T-cell (primary cell): ENCODE measurements at places on chromosomes 6 and 20.

DNA sequence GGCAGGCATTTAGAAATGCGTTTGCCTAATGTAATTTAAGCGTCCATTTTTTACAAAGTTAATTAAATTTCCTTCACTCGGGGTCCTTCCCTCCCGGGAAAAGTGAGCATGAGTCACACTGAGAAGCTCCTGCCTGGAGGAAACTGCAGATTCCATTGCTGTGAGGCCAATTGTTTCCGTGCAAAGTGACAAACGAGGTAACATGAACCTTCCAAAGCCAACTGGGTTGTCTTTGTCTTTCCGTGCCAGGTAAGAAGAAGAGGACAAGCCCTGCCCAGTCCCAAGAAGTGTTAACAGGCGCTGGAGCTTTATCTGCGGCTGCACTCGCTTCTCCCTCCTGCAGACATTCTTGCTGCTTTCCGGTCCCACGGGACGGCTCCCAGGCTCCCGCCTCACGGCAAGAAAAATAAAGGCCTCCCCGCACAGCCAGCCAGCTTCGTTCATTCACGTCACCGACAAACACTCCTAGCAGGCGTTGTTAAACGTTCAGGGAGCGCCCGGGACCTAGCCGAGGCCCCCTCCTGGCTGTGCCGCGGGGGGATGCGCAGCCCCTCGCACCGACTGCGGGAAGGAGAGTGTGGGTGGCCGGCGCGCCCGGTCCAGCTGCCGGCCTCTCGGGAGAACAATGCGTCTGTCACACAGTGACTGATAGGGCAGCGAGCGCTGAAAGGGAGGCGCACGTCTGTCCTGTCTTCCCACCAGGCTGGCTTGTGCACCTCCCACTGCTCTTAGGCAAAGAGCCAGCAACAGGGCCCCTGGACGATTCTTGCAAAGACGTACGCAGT lies 61.5 kb upstream of the HDDC2 start:
- no peak for DNase-seq

DNA sequence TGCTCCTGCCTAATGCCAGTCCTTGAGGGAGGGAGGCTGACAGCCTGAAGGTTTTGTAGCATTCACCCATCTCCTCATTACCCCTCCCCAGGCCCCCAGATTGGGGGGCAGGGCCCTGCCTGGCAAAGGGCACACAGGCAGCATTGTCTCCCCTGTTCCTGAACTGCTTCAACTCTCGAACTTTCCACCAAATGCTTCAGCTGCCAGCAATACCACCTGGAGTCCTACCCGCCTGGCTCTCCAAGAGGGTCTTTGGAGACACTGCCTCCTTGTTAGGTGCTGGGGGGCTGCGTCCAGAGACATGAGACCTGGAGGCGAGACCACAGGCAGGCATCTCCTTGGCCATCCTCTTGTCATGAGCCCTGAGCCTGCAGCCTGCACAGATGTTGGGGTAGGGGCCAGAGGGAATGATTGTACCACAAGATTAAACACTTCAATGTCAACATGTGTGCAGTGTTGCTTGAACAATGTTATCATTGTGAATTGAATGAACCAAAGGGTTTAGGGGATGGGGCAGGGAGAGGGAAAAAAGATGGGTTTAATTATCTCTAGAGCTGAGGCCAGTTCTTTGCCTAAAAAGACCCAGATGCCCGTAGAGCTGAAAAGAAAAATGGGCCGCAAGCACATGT lies 25.0 kb downstream of the BMP7 start:
- no peak for DNase-seq

DNA sequence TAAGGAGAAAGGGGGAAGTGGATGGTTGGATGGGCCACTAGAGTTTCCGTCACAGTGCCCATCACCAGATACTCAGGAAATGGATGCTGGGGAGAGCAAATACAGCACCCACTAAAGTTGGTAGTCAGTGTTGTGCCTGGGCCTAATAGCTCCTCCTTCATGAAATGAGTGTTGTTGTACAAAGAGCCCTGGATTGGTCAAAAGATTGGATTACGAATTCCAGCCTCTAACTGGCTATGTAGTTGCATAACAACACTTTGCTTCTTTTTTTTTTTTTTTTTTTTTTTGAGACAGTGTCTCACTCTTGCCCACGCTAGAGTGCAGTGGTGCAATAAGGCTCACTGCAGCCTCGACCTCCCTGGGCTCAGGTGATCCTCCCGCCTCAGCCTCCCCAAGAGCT lies 27.4 kb downstream of the KCNG1 start:
- DNase-seq = no peak

GRCh38 chr6:111871207-111871606 lies 2.0 kb downstream of the FYN start:
- DNase-seq = peak; percentile 51

DNA sequence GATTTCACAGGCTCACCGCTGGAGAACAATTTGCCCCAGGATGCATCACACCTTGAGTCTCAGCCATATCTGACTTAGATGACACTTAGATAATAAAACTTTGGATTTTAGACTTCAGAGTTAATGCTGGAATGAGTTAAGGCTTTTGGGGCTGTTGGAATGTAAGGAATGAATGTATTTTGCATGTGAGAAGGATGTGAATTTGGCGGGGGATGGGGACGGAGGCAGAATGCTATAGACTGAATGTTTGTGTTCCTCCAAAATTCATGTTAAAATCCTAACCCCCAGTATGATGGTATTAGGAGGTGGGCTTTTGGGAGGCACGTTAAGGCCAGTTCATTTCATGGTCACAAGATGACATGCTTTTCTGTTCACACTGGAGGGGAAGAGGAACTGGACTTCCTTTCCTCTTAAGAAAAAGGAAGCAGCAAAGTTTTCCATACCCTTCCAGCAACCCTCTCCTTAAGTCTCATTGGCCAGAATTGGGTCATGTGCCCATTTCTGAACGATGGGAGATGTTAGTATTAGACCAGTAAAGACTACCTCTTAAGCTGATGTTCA lies 5.8 kb upstream of the SRXN1 start:
- no peak for DNase-seq

DNA sequence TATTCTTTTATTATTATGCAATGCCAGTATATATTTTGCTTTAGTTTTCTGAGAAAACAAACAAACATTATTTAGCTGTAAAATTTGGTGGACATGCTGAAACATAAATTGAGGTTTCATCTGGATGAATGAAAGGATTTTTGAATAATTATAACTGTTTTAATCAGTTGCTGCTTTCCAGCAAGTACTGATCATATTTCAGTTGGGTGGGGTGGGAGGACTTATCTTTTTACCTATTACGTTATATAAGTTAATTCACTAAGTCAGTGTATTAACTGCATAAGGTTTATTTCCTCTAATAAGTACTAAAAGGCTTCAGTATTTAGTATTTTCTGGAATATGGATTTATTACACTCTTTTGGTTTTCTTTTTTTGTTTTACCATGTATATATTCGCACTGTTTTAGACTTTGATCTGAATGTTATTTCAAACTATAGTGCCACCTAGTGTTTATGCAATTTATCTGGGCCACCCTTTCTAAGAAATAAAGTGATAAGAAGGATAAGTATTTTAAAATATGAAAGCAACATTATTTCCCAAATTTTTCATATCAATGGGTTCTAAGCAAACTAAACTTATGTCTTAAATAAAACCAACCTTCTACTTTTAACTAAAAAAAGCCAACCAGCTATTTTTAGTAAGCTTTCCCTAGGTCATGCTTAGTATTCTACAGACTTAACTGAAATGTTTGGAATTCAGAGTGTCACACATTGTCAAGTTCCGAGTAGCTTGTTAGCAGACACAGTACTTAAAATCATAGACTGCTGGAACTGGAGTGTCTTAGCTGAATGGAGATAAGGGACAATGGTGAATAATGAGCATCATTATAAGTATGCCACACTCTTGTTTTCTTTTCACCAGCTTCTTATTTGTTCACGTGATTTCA lies 105.4 kb upstream of the MCHR2 start:
- no peak for DNase-seq

- no peak for DNase-seq
Measured at GRCh38 chr6:9458424-9458823, 956.5 kb downstream of the TFAP2A start.

- DNase-seq = no peak
Measured at GRCh38 chr6:19332806-19333460, 504.2 kb upstream of the ID4 start.

DNA sequence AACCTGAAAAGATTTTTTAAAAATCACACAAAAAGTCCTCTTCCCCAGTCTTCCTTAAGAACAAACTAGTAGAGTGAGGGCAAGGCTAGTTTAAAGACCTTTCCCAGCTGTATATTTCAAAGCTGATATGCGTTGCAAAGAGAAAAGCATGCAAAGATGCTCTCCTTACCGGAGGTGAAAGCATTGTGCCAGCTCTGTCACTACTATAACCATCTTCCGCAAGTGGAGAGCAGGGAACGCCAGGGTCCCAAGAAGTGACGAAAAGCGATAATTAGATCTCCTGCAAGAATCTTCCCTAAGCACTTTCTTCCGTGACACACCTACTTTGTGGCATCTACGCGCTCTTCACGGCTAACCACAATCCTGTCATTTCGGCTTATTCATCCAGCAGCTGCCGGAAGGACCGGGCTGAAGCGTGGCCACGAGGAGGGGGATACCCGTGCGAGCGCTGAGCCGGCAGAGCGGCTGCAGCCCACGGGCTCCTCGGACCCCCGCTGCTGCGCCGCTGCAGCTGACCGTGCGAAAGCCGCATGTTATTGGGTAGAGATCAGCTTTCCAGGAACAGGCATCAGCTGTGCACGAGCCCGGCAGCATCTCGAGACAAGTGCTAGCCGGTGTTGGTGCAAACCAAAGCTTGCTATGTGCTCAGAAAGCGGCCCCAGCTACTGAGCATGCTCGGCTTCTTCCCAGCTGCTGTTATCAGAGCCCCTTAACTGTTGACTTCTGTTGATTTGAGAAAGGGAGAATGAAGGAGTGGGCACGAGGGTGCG lies 57.2 kb upstream of the ARHGAP18 start:
- peak; percentile 41 for DNase-seq

DNA sequence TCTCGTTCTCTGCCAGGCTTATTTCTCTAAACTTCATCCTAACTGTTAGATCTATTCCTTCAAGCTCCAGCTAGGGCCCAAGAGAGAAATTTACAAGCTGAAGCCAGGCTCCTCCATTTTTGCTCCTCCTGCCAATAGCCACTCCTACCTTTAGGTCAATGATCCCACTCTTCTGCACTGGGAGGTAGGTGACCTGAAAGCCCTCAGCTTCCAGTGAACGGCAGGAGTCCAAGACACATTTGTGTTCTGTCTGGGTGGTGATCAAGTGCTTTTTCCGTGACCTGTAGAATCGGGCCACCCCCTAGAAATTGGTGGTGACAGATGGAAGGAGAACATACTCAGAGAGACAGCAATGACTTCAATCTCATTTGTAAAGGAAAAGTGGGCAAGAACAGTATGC lies 8.9 kb downstream of the NFS1 start:
- DNase-seq = no peak

DNA sequence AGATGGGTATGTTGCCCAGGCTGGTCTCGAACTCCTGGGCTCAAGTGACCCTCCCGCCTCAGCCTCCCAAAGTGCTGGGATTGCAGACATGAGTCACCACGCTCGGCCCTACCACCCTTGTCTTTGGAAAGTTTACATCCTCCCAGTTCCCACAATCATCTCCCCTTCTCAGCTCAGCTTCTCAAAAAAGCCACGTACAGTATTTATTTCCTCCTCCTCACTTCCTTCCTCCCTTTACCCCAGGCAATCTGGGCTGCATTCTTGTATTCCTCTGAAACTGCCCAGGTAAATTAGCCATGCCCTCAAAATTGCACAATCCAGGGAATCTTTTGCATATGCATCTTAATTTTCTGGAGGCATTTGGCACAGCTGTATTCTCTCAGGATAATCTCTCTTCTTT lies 7.4 kb upstream of the SLC23A2 start:
- no peak for DNase-seq

DNA sequence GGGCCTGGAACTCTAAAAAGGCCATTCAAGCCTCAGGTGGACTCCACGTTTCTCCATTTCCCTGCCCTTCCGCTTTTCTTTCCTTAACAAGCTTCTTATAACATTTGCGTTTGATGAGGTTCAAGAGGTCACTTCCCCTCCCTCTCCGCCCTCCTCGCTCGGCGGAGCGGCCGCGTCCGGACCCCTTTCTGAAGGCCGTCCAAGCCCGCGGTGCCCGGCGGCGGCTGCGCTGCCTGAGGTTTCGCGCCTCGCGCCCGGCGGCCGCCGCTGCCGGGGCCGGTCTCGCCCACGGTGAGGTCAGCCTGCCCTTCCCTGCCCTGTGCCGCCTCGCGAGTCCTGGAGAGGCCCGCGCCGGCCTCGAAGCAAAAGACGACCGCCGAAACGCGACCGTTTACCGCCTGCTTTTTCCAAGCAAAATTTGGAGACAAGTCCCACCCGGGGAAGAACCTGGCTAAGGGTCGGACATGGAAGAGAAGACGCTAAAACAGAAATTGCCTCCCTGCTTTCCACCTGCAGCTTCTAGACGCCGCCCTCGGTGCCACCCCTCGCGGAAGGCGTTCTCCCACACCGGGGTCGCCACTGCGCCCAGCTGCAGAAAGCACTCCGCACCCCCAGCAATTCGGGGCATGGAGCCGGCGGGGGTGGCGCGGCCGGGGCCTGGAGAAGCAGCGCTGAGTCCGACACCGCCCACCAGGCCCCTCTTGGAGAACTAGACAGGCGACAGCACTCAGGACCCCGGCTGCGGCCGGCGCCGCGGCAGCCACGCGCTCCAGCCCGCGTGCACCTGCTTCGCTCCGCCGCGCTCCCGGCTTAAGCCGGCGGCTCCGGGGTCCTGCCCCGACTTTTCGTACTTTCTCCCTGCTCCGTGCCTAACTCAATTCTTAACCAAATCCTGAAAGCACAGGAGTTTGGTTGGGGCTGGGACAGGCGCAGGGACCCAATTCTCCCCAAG lies 11.0 kb upstream of the FOXF2 start:
- no peak for DNase-seq

DNA sequence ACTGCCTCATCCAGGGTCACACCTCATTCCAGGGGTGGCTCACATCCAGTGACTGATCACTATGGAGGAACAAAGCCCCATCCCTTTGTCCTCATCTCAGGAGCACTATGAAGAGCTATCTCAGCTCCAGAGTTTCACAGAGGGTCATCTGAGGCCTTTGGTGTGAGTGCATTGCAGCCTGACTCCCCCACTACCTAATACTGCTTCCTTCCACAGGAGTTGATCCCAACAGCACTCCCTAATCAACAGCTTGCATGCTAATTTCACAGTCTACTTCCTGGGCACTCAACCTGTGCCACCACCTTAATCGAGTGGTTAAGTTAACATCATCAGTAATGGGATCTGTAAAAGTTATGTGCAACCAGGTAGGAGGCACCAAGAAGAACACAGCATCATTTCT lies 37.7 kb downstream of the F13A1 start:
- no peak for DNase-seq

GRCh38 chr6:33894438-33894837 lies 90.6 kb upstream of the MLN start:
- no peak for DNase-seq

- DNase-seq = no peak
Measured at GRCh38 chr20:56244259-56244658, 4.3 kb upstream of the MC3R start.

GRCh38 chr6:99013145-99013544 lies 65.4 kb upstream of the FBXL4 start:
- no peak for DNase-seq
